Osteocyte (in vitro differentiated cells): ENCODE measurements at places on chromosomes 13 and 19. TPM values are rescaled to one million over a fixed set of nuclear protein-coding genes. Genes with fewer than 3 reads are reported as not detected.

NLRP4 gene
- total RNA-seq = not detected in 2 replicates

TUBA3C gene
- not detected in 2 replicates for total RNA-seq

GRCh38 chr13:64332048-64332447 lies 2898.1 kb downstream of the PCDH9 start:
- H3K27ac ChIP-seq = no peak overlapping the region
- no peaks in the 10 kb centered on the region for H3K27me3 ChIP-seq
- no peak overlapping the region for H3K4me3 ChIP-seq
- no peaks in the 10 kb centered on the region for H3K4me1 ChIP-seq

DNA sequence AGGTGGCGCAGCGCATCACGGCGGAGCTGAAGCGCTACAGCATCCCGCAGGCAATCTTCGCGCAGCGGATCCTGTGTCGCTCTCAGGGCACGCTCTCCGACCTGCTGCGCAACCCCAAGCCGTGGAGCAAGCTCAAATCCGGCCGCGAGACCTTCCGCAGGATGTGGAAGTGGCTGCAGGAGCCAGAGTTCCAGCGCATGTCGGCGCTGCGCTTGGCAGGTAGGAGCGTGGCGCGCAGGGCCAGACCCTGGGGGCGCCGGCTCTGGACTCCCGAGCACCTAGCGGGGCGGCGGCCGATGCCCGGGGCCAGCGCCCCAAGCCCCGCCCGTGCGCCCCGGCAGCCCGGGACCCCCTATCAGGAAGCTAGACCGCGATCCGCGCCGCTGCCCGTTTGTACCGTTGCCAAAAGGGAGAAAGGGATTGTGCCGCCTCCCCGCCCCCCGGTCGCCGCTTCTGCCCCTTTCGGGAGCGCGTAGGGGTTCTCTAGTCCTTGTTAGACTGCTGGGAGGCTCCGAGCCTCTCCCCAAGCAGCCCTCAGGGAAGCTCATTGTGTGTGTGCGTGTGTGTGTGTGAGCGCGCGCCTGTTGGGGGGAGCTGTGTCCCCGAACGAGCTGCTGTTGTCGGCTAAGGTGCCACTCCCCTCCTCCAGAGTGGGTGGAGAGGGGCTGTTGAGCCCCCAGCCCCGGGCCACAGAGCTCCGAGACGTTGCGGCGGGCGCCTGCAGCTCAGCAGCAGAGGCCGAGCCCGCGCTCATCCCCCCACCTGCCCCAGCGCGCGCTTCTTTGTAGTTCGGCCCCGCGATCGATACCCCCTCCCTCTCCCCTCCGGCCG lies 1.5 kb downstream of the ONECUT3 start:
- no peak for DNase-seq
- H3K27ac ChIP-seq = no peak overlapping the region
- peak overlapping the region; percentile 38 for H3K4me3 ChIP-seq
- no peaks in the 10 kb centered on the region for H3K36me3 ChIP-seq

SRRM5 gene
- total RNA-seq = 0.24 and 0.35 TPM in 2 replicates

PIBF1 gene
- 22.6 and 28.7 TPM in 2 replicates for total RNA-seq

ZNF766 gene
- 20.2 and 20.3 TPM in 2 replicates for total RNA-seq

C19orf67 gene
- total RNA-seq = 0.54 TPM in 1 of 2 replicates, not detected in the other

DNA sequence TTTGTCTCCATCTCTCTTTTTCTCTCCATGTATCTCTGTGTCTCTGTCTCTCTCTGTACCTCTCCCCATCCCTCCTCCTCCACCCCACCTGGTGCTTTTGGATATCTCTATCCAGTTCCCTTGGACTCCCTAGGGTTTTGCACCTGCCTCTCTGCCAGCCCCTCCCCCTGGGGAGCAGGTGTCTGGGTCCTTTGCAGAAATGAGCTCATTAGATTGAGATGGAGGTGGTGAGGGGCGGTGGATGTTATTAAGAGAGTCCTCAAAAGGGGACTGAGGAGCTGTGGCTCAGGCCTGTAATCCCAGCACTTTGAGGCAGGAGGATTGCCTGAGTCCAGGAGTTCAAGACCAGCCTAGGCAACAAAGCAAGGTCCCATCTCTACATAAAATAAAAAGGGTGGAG lies 2.1 kb downstream of the KCNN4 start:
- peaks cover 54% of the 10 kb centered on the region for H3K4me1 ChIP-seq
- DNase-seq = no peak
- H3K27me3 ChIP-seq = no peaks in the 10 kb centered on the region
- H3K4me3 ChIP-seq = no peak overlapping the region
- H3K27ac ChIP-seq = no peak overlapping the region
- no peaks in the 10 kb centered on the region for H3K36me3 ChIP-seq
